ENCODE measurements at places on chromosomes 7 and 10. TPM values are rescaled to one million over a fixed set of nuclear protein-coding genes. Genes with fewer than 3 reads are reported as not detected.

- DNase-seq: peak; percentile 63
Measured at GRCh38 chr7:149883452-149883861, 9.7 kb downstream of the ATP6V0E2 start.

DNA sequence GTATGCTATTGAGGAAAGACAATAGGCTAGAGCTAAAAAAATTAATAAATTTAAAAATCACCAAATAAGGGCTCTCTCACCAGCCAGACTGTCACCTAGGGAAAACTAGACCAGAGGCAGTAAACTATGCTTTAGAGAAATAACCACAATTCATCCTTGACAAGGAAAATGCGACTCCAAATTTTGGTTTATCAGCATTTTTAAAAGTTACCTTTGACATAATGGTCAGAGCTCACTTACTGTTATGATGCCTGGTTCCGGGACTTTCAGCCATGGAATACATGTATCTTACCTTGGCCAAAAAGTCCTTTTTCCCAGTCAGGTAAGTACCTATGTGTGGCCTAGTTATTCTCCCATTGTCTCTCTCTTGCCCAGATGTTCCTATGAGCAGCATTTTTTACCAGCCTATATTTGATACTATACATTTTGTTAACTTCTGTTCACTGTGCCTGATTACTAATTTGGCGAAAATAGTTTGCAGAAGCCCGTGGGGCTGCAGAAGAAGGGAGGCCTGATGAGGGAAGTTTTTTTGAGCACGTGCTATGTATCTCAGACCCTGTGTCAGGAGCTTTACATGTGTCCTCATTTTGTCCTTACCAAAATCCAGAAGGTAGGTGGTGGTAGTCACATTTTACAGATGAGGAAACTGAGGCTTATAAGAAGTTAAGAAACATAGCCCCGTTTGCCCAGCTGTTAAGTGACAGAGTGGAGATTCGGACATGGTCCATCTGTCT is 149.7 kb downstream of the CELF2 start:
- no peak for DNase-seq

DNA sequence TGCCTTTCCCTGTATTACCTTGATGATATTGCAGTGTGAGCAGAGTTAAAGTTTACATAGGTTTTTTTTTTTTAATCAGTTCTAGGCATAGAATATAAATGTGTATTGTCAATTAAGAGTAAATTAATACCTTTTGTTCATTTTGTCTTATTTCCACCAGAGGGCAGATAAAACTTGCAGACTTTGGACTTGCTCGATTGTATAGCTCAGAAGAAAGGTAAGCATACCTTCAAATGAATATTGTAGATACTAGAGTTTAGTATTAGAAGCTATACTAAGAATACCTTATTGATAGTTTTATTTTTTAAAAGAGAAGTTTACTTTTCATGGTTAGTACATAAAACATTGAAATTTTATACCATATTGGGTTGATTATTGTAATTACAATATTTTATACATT is 86.8 kb downstream of the MPLKIP start:
- DNase-seq: no peak

DNA sequence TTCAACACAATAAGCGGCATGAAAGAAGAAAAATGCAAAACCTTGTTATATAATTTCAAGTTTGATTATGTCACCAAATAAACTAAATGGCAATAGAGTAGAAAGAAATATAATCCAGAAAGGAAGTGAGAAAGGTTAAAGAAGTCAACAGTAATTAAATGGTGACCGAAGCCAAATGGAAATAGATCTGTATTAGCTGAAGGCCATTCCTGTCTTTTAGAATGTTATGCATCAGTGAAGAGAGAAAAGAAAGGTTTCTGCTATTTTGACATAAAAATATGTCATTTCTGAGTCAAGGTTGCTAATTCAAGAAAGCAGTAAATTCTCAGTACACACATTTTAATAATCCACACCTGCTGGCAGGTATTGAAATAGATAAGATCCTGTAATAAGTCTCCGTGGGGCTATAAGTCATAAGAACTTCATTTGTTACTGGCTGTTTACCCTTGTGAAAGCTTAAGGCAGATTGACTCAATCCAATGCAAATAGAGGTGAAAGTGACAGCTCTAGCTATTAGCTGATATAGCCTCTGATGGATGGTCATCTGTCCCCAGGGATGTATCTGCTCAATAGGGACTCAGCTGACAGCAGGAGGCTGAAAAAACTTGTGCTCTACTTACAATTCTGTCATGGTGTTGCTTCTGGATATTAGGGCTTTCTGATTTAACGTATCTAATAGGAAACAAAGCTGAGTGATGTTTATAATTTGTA is 152.1 kb downstream of the FZD1 start:
- no peak for DNase-seq

GRCh38 chr10:124366825-124367224 is 51.9 kb downstream of the OAT start:
- no peak for DNase-seq

Gene MAT1A
- 0.98 TPM for total RNA-seq

DNA sequence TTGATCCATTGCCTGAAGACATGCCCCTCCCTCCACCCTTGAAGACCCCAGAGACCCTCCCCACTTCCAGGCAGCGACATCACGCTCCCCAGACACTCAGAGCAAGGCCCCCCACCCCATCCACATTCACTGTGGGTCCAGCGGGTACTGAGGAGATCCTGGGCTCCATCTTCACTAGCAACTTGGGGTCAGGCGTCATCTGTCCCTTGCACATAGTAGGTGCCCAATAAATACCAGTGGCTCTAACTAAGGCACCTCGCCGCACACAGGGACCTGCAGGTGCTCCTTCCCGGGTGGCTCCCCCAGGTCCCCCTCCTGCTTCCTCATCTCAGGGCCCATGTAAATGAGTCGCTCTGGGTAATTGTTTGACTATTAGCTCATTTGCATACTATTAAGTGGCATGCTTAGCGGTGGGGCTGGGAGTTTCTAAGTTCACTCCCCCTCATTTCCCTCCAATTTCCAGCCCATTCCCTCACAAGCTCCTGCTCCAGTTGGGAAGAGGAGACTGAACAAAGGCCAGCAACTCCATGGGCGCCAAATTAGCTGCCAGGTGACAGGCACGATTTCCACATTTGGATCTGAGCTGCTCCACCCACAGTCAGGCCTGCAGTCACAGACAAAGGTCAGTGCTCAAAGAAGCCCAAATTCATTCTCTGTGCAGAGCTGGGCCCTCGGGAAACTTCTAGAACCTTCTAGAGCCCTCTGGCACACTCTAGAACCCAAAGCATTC is 29.7 kb downstream of the EBF3 start:
- no peak for DNase-seq

- no peak for DNase-seq
Measured at GRCh38 chr7:158415316-158415715, 172.3 kb downstream of the PTPRN2 start.

Gene NT5C2
- total RNA-seq: 95.2 TPM

- DNase-seq: no peak
Measured at GRCh38 chr7:135715673-135716072, 12.3 kb downstream of the SLC13A4 start.

DNA sequence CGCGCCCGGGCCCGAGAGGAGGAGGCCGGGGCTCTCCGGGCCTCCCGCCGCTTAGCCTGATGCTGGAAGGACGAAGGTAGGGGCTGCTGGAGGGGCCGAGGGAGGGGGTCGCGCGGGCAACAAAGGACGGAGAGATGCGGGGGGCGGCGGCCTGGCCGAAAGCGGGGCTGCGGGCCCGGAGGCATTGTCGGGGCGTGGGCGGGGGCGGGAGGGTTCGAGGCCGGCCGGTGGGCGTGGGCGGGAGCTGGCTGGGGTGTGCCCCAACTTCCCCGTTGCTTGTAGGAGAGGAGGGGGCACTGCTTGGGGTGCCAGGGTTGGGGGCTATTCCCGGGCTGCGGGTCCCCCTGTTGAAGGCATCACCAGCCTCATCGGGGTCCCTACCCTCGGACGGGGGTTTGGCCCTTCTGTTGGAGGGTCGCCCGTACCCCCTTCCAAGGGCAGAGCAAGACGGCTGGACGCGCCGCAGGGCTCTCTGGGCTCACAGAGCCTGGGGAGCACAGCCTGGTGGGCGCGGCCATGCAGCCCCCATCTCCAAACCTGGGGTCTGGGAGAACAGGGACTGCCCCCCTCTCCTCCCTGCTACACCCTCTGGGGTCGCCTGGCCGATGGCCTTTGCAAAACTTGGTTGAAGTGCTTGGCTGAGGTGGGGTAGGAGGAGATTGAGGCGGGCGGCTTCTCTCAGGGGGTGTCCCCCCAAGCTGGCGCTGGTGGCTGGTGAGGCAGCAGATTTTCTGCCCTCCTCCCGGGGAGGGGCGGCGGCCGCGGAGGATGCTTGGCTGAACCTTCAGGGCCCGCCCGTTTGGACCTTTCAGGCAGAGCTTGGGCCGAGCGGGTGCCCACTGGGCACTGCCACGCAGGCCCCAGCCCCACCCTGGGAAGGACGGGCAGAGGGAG is 699 bp downstream of the CLIP2 start:
- DNase-seq: no peak

Gene PCLO
- total RNA-seq: 7.4 TPM

Gene ABCB4
- 2.0 TPM for total RNA-seq

- DNase-seq: peak; percentile 32
Measured at GRCh38 chr7:102425639-102426267, 7.6 kb upstream of the ORAI2 start.

- no peak for DNase-seq
Measured at GRCh38 chr10:107072028-107072427, 92.5 kb downstream of the SORCS1 start.

GRCh38 chr10:87734987-87735827 is 75.5 kb downstream of the PAPSS2 start:
- DNase-seq: peak; percentile 15

GRCh38 chr10:42367532-42368230 is 270.7 kb downstream of the ZNF33B start:
- DNase-seq: peak; percentile 92

DNA sequence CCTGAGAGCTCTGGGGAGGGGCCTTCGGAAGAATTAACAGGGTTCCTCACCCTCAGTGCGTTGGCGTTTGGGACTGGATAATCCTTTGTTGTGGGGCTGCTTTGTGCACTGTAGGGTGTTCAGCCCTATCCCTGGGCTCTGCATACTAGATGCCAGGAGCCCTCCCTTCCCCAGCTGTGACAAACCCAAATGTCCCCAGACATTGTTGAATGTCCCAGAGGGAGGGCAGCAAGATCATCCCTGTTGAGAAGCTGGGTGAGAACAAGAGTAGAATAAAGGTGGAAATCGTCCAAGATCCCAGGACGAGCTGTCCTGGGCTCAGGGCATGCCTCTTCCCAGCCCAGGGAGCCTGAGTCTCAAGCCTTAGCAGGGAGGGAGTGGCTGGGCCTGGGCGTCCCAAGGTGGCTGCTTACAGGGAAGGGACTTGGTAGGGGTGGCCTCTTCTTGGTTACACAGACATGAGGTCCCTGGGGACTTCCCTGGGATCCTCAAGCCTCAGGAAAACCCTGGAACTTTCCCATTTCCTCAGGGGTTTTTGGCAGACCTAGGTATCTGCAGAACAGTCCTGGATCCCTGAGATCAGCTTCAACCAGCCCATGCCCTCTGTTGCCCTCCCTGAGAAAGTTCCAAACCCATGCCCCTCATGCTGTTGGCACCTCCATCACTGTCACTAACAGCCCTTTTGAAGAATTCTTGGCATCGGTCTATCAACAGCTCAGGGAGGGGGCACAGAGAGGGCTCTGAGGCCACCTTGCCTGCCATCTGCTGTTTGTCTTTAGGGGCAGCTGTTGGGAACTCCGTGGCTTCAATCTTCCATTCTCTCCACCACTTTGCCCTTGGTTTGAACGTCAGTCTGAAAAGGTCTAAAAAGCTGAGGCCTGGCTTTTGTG is 53.7 kb downstream of the GOLGA7B start:
- DNase-seq: no peak

DNA sequence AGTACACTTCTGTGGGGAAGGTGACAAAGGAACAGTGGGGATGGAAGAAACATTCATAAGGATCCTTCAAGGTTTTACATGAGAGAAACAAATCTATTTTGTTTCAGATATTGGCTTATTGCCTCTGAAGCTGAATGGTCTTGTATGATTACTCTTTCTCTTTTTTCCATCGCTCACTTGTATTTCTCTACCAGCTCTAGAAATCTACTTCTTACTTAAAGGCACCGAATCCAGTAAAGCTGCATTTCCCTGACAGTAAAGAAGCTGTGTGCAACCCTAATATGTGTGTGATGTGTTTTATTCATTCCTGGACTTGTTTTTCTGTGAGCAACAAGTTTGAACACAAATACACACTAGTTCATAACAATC is 45.2 kb upstream of the NXPH1 start:
- DNase-seq: no peak

- DNase-seq: no peak
Measured at GRCh38 chr10:99785646-99786045, 3.2 kb downstream of the ABCC2 start.

DNA sequence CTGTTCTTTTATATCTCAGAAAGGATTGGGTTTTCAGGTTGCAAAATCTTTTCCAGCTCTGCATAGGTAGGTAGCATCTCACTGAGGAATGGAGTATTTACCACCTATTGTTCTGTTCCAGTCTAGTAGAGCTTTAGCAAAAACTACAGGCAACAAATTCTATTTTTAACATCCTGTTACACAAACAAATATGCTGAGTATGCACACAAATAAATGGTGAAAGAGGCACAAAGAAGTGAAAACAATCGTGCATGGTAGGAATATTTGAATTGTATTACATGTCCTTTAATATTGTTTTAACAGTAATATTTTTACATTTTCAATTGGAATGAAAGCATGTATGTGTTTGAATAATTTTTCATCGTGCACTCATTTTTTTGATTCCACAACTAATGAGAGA is 14.5 kb upstream of the MIOS start:
- DNase-seq: no peak

Gene ASB10
- total RNA-seq: not detected

Gene HOXA4
- 2.3 TPM for total RNA-seq

DNA sequence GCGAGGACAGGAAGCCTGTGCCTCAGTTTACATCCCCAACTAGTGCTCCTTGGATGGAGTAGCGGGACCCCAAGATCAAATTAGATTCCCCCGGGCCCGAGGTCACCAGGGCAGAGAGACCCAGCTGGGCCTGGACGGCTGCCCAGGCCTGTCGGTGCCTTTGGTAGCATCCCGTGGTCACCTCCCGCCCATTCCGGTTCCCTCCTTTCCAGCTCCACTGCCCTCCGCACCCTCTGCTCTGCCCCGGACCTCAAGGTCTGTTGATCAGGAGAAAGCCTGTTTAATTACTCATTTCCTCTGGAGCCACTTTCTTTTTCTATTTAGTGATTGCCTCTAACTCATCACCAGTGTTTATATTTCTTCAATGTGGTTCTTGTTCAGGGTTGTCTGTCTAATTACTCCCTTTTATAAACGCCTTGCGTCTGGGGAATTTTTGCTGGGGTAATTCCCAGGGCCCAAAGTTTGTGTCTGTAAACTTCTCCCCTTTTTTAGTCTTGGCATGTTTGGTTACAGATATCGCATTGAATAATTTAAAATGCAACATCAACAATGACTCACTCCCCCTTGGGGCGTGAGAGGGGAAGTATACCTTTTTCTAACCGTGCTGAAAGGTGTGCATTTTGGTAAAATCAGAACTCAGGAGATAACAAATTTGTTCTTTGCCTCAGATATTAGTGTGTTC is 1.9 kb downstream of the FOXK1 start:
- no peak for DNase-seq

Gene SPDYE2B
- total RNA-seq: not detected

Gene GRID1
- 6.3 TPM for total RNA-seq
